ENCODE measurements at places on chromosomes 5 and 9.

DNA sequence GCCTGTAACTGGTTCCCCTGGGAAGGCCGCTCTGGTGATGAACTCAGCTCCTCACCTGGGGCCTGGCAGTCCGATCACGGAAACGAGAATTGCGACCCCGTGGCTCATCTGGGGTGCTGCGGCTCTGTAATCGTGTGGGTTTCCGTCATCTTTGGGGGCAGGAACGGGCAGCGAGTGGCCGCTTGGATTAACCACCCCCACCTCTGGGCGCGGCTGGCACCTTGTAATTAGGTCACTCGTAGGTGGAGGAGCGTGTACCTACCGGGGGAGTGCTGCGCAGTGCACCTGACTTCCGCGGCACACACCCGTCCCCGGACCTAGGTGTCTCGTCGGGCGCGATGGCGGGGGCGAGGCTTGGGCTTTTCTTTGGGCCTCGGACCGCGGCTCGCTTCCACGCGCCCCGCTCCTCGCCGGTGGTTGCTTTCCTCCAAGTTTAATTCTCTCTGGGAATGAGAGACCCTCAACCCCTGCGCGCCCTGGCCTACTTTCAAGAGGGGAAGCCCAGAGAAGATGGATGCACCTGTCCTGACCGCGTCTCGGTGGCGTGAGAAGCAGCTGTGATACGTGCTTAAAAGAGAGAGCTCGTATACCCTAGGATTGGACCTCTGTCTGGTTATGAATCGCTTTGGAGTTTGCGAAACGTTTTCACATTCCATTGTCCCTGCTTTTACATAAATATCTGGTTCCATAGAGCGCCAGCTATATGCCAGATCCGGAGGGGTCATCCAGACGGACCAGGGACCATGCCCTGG is 744 bp upstream of the PPP2CA start:
- DNase-seq, result peak; percentile 83

DNA sequence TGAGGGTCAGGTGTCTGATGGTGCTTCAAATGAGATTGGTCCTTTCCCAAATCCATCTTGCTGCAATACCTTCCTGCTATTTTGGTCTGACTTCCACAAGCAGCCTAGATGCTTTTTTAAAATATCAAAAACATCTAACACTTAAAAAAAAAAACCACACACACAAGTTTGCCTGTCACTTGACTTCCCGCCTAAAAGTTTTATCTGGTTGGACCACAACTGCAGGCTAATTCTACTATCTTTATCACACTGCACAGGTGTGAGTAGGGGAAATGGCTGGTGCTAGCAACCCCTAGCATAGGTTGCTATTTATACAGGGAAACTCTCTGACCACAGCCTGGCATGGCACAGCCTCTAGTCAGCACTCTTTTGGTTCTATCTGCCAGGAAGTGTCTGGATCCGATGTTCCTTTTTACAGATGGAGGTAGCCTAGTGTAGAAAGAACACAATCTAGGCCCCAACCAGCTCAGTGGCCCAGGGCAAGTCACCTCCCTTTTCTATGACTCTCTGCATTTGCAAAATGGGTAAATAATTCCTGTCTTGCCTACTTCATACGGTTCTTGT is at the start of gene HEMGN:
TSS of gene HEMGN (minus strand) at position 92 of the 564 bp plus-strand sequence. CDS start at position 56, 36 bp downstream.
- peak; percentile 36 for DNase-seq

GRCh38 chr5:148387325-148387724 is 3.6 kb downstream of the FBXO38 start:
- no peak for DNase-seq

DNA sequence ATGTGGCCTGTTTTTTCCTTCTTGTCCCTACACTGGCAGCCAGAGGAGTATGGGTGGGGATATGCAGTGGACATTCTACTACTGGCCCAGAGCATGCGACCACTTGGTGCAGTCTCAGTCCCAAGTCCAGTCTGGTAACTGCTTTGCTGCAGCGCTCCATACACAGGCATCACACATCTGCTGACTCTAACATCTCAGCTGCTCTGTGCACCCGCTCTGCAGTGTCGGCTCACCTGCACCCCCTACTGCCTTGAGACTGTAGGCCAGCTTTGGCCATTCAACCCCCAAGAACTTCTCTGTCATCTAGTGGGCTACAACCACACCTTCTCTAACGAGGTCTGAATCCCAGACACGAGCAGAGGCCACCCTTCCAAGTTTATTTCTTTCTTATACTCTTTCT is 46.4 kb upstream of the SLCO6A1 start:
- DNase-seq, result no peak

- no peak for DNase-seq
Observed at GRCh38 chr9:132862533-132862932, 15.6 kb downstream of the AK8 start.

GRCh38 chr9:81625969-81626368 is 63.4 kb downstream of the TLE1 start:
- DNase-seq, result no peak

DNA sequence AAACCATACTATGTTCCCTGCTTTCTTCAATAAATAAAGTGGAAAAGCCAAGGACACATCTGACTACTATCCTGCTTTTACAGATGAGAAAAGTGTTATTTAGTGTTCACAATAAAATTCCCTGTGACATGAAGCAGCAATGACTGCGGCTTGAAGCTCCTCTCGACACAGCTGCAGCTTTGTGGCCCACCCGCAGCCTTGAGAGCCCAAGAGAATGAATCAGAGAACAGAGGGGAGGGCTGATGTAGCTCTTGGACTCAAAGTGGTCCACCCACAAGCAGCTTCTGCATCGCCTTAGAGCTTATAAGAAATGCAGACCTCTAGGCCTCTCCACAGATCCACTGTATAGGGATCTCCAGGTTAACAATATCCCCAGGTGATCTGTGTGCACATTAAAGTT is 181.3 kb upstream of the GNA14 start:
- no peak for DNase-seq

GRCh38 chr9:123334639-123335038 is 21.4 kb upstream of the CRB2 start:
- no peak for DNase-seq

- no peak for DNase-seq
Observed at GRCh38 chr5:61279725-61280124, 52.3 kb upstream of the ZSWIM6 start.

DNA sequence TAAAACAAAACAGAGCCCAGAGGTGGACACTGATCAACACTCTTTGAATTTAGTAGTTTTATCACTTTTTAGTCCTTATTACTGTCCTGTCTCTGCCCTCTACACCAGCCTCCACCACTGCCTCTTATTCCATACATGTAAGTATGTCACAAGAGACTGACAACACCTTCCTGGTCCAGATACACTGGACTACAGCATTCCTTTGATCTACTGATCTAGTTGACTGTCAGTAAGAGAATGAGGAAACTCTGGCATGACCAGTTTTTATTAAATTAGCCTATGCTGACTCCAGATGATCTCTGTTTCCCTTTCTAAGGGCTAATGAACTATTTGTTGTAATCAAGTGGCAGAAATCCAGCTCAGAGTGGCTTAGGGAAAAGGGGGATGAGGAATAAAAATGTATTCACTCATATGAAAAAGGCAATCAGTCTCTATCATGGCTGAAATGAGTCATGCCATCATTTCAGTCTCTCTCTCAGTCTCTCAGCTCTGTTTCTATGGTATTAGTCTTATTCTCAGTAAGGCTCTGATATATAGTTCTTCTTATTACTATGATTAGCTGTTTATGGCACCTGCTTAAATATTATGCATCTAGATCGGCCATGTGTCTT is 5.5 kb downstream of the ARHGEF37 start:
- DNase-seq, result no peak

GRCh38 chr9:93684161-93684765 is 107.9 kb downstream of the PHF2 start:
- no peak for DNase-seq

- no peak for DNase-seq
Observed at GRCh38 chr9:125304273-125304672, 42.6 kb downstream of the GAPVD1 start.

Measured in activated gamma-delta T cell treated with Interleukin-2 at 50 U/mL for 16 hours (primary cell).